ENCODE measurements at places on chromosomes 4 and X.

DNA sequence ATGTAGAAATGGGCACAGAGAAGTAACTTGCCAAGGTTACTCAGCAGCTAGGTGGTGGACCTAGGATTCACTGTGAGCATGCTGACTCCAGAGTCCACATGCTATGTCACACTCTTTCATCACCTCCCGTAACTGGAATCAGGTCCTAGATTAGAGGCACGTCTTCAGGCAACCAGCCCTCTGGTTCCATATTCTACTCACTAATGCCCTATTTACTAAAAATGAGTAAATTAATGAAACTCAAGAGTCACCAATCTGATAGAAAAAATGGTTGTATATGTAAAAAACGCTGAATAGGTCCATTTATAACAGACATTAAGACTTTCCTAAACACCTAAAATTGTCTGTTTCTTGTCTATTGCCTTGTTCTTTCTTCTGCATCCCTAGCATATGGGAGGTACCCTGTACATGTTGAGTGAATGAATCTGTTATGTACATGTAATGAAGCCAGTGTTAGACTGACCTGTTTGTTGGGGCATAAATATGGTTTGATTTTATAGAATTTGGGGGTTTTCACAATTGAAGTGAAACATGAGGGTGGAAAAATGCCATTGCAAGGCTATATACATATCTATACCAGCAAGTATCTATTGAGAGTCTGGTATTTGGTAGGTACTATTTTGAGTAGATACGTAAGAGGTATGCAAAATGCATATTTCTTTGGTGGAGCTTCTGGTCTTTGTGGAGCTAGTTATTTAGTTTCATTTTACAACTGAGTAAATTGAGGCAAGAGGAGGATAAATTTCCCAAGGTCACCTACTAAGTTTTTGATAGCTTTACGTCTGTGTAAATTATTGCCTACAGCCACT is 7.5 kb upstream of the RUFY3 start:
- H3K27ac ChIP-seq, result no peak overlapping the region
- H3K36me3 ChIP-seq, result no peaks in the 10 kb centered on the region
- peaks cover 24% of the 10 kb centered on the region for H3K4me1 ChIP-seq
- H3K4me3 ChIP-seq, result no peak overlapping the region
- DNase-seq, result peak; percentile 62

- DNase-seq, result no peak
- H3K4me3 ChIP-seq, result no peak overlapping the region
- H3K27me3 ChIP-seq, result no peaks in the 10 kb centered on the region
- peaks cover 65% of the 10 kb centered on the region for H3K4me1 ChIP-seq
Observed at GRCh38 chr4:25926462-25926861, 12.4 kb downstream of the SMIM20 start.

- DNase-seq, result no peak
- no peaks in the 10 kb centered on the region for H3K36me3 ChIP-seq
- H3K27me3 ChIP-seq, result no peaks in the 10 kb centered on the region
- no peak overlapping the region for H3K27ac ChIP-seq
Observed at GRCh38 chr4:36267486-36268268, 13.7 kb upstream of the DTHD1 start.

DNA sequence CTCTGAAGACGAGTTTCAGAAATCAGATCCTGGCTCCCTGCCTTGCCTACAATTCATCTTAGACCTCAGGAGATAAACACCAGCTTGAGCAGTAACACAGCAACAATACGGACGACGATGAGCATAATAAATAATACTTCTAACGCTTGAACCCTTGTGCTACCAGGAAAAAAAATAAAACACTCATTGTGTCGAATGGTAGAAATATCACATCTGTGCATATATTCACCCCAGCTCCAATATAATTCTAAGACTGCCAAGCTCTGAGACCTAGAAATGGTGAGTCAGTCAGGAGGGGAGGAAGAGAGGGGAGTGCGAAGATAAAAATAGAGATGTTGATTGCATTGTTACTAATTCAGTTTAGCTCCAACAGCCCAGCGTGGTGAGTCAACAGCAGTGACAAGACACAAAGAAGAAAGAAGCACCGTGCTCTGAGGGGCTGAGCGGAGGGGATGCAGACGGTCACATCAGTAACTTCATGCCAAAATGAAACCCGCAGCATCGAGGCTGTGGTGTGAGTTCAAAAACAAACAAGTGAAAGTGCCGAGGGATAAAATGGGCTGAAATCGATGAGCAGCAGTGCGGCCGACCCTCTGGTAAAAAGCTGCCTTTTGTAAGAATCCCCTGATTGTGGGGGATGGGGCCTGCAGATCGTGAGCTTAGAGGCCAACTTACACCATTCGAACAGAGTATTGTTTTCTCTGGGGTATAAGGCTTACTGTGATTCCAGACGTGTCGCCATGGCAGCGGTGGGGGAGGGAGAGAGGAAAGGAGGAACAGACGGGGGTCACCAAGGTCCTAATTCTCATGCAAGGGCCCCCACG is 150.4 kb downstream of the MGST2 start:
- no peaks in the 10 kb centered on the region for H3K36me3 ChIP-seq
- peak; percentile 71 for DNase-seq
- peak overlapping the region; percentile 81 for H3K27ac ChIP-seq
- H3K4me3 ChIP-seq, result peak overlapping the region; percentile 47
- no peaks in the 10 kb centered on the region for H3K27me3 ChIP-seq
- peaks cover 22% of the 10 kb centered on the region for H3K4me1 ChIP-seq

- no peak for DNase-seq
- H3K27ac ChIP-seq, result no peak overlapping the region
- no peaks in the 10 kb centered on the region for H3K36me3 ChIP-seq
- no peaks in the 10 kb centered on the region for H3K27me3 ChIP-seq
- H3K4me1 ChIP-seq, result no peaks in the 10 kb centered on the region
Observed at GRCh38 chrX:17053502-17053901, 107.0 kb downstream of the REPS2 start.

DNA sequence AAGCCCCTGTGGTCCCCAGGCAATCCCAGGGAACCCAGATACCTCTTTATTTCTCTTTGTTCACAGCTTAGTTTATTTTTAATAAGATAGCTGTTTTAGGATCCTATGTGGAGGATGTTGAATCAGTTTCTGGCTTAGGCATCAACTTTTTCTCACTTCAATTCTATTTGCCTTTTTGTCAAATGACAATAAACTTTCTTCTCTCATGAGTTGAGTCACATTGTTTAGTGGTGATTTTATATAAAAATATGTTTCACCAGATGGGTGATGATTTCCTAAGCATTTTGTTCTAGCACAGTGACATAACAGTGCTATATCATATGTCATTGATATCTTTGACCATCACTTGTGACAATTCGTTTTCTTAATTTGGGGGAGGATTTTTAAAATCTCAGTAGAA is 198.1 kb upstream of the PUDP start:
- H3K27me3 ChIP-seq, result no peaks in the 10 kb centered on the region
- no peaks in the 10 kb centered on the region for H3K36me3 ChIP-seq

GRCh38 chr4:119025916-119026661 is 109.5 kb upstream of the MYOZ2 start:
- peaks cover 19% of the 10 kb centered on the region for H3K4me1 ChIP-seq
- H3K4me3 ChIP-seq, result peak overlapping the region; percentile 73
- no peaks in the 10 kb centered on the region for H3K36me3 ChIP-seq
- H3K27me3 ChIP-seq, result no peaks in the 10 kb centered on the region
- H3K27ac ChIP-seq, result peak overlapping the region; percentile 94
- peak; percentile 87 for DNase-seq

GRCh38 chr4:184250795-184251669 is 33.4 kb upstream of the ENPP6 start:
- DNase-seq, result no peak
- no peak overlapping the region for H3K27ac ChIP-seq
- no peaks in the 10 kb centered on the region for H3K36me3 ChIP-seq
- no peak overlapping the region for H3K4me3 ChIP-seq
- H3K4me1 ChIP-seq, result no peaks in the 10 kb centered on the region
- H3K27me3 ChIP-seq, result no peaks in the 10 kb centered on the region

- DNase-seq, result no peak
- H3K4me3 ChIP-seq, result no peak overlapping the region
- no peaks in the 10 kb centered on the region for H3K27me3 ChIP-seq
Observed at GRCh38 chr4:162839814-162840213, 326.9 kb downstream of the NAF1 start.

- no peak overlapping the region for H3K4me3 ChIP-seq
- H3K36me3 ChIP-seq, result no peaks in the 10 kb centered on the region
- no peaks in the 10 kb centered on the region for H3K27me3 ChIP-seq
Observed at GRCh38 chrX:153947009-153947769, 2.7 kb upstream of the RENBP start.

DNA sequence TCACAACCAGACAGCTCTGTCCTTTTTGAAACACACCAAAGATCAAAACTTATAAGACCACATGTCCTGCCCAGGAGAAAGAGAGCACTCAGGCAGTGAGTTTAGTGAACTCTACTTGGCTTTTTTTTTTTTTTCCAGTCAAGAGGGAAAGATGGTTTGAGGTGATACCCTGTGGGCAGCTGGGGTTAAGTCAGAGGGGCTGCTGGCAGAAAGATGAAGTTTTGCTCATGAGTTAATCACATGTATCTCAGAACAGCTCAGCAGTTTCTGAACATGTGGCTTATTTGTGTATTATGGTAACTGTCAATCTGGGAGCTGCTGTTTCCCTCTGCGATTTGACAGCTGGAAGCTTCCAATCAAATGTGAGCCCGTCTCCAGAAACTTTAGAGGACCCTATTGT is 56.4 kb upstream of the MAP3K15 start:
- no peak overlapping the region for H3K4me3 ChIP-seq
- DNase-seq, result no peak
- no peak overlapping the region for H3K27ac ChIP-seq

DNA sequence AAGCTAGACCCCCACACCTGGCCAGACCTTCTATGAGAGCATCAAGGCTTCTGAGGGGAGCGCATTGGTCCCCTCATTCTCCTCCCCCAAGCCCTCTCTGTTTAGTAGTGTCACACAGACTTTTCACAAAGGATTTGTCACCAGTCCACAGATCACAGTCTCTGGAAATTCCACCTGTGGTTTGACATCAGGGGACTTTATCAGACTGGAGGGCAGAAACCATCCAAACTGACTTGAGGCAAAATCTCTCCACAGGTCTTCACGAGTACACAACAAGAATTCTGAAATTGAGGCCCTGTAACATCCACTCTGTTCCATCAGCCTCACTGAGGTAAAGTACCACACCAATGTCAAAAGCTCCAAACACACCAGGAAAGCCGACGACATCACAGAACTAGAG is 112.5 kb downstream of the SH3KBP1 start:
- H3K4me3 ChIP-seq, result no peak overlapping the region
- DNase-seq, result no peak
- no peaks in the 10 kb centered on the region for H3K27me3 ChIP-seq
- peak overlapping the region; percentile 27 for H3K27ac ChIP-seq
- peaks cover 3% of the 10 kb centered on the region for H3K4me1 ChIP-seq

GRCh38 chr4:184890499-184890898 is 64.7 kb upstream of the ACSL1 start:
- H3K4me3 ChIP-seq, result no peak overlapping the region
- DNase-seq, result no peak
- H3K27ac ChIP-seq, result no peak overlapping the region

- DNase-seq, result no peak
- H3K4me1 ChIP-seq, result peaks cover 5% of the 10 kb centered on the region
- H3K27me3 ChIP-seq, result no peaks in the 10 kb centered on the region
- H3K4me3 ChIP-seq, result peak overlapping the region; percentile 96
Observed at GRCh38 chr4:70902577-70903290, 565 bp downstream of the MOB1B start.

DNA sequence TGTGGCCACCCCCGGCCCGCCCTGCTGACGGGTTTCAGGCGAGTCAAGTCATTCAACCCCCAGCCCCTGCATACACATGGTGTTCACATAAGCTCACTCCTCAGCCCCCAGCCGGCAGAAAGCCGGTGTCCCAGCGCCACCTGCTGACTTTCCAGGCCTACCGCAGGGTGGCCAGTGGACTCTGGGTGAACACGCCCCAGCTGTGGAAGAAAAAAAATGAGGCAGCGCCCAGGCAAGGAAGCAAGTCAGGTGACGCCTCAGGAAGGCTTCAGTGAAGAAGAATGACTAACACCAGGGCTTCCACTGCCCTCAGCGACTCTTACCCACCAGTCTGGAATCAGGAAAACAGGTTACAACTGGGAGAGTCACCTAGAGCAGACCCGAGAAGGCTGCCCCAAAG is 15.8 kb downstream of the BCAP31 start:
- no peak overlapping the region for H3K4me3 ChIP-seq

- H3K4me1 ChIP-seq, result no peaks in the 10 kb centered on the region
- no peak for DNase-seq
- no peak overlapping the region for H3K4me3 ChIP-seq
- no peaks in the 10 kb centered on the region for H3K36me3 ChIP-seq
Observed at GRCh38 chr4:123731035-123731434, 334.4 kb downstream of the SPRY1 start.

GRCh38 chrX:29241809-29242208 is 654.6 kb downstream of the IL1RAPL1 start:
- H3K4me1 ChIP-seq, result no peaks in the 10 kb centered on the region
- no peaks in the 10 kb centered on the region for H3K27me3 ChIP-seq
- H3K4me3 ChIP-seq, result no peak overlapping the region
- no peaks in the 10 kb centered on the region for H3K36me3 ChIP-seq
- no peak for DNase-seq

DNA sequence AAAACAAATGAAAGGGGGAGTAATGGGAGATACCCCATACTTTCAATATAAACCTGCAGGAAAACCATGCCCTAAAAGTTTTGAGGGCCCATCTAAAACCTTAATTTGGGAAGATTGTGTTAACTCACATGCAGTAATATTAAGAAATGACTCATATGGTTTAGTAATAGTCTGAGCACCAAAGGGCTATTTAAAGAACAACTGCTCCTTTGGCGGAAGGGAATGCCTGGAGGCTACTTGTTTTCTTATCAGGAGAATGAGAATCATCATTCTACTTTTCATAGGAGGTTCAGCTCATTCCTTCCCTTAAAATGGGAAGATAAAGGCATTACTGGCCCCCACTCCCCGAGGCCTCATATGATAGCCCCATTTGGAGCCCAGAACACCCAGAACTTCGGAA is 47.6 kb downstream of the SPIN3 start:
- no peak overlapping the region for H3K4me3 ChIP-seq
- peak; percentile 15 for DNase-seq
- no peaks in the 10 kb centered on the region for H3K27me3 ChIP-seq
- H3K36me3 ChIP-seq, result no peaks in the 10 kb centered on the region

Data from gastrocnemius medialis (tissue), 4 donors.